NCI-H526 (cell line): ENCODE measurements at places on chromosomes 13 and 19.

DNA sequence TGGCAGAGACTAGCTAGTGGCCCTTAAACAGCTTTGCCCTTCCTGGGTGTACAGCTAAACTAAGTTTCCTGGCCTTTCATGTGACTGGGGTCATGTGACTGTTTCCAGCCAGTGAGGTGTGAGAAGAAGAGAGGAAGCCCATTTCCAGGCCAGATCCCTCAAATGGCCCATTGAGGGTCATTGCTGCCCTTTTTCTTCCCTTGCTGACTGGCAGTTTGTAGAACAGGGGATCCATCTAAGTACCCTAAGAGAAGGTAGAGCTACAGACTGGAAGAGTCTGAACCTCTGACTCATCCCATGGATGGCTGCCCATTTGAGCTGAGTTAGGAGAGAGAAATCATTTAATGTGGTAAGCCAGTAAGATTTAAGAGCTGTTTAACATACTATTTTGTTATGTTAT is 2.8 kb downstream of the SWSAP1 start:
- DNase-seq: no peak

DNA sequence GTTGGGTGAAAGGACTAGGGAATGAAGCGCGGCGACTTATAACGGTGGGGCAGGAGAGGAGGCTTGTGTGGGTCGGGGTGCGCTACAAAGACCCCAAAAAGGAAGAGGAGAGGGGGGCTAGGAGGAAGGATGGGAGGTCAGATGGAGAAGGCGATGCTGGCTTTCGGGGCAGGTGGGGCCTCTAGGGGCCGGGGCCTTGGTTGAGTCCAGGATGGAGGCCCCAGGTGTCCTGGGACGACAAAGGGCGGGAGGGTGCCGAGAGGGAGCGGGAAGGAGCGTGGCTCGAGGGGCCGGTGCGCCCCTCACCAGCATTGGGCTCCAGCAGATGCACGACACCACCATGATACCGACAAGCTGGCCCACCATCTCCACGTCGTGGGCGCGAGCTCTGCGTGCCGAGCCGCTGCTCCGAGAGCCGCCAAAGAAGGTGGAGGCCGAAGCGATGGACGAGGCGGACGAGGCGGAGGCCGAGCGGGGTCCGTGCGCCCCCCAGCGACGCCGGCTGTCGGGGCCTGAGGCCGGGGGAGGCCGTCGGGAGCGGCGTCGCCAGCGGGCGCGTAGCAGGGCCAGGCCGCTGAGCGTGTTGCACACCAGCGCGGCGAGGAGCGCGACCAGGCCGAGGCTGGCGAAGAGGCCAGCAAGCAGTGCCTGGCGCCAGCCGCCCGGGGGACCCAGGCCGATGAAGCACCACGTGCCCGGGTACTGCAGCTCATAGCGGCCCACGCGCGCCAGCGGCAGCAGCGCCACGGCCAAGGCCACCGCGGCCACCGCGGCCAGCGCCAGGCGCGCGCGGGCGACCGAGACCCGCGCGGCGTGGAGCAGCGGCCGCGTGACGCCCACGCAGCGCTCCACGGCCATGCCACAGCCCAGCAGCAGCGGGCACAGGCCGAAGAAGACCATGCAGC is 1.8 kb downstream of the PTGER1 start:
- no peak for DNase-seq

DNA sequence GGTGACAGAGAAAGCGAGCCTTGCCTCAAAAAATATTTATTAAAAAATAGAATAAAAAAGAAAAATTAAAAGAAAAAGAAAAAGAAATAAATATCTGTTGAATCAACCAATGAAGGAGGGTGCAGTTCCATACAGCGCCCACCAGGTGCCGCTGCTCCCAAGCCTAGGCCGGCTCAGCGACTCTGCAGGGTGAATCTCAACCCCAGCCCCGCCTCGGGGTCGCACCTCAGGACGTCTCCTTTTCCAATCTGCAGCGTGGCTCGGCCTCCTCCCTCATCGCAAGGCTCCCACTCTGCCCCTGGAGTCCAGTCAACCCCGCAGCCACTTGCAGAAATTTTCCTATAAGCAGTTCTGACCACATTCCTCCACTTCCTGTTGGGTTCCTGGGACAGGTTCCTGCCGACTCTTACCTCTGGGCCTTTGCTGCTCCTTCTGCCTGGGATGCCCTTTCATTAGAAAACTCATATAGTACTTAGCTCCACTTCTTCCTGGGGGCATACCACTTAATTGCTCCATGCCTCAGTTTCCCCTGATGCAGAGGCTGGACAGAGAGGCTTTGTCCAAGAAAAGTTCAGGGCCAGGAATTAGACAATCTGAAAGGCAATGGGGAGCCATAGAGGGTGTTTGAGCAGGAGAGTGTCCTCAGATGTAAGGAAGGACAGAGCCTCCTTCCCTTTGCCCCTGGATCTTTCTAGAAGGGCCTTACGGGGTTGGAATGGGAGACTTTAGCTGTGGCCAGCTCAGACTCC is 24.3 kb downstream of the NFILZ start:
- DNase-seq: peak; percentile 1

GRCh38 chr13:21018220-21018619 is 43.2 kb downstream of the LATS2 start:
- DNase-seq: no peak

GRCh38 chr13:107138486-107138885 is 570.5 kb upstream of the ARGLU1 start:
- no peak for DNase-seq

DNA sequence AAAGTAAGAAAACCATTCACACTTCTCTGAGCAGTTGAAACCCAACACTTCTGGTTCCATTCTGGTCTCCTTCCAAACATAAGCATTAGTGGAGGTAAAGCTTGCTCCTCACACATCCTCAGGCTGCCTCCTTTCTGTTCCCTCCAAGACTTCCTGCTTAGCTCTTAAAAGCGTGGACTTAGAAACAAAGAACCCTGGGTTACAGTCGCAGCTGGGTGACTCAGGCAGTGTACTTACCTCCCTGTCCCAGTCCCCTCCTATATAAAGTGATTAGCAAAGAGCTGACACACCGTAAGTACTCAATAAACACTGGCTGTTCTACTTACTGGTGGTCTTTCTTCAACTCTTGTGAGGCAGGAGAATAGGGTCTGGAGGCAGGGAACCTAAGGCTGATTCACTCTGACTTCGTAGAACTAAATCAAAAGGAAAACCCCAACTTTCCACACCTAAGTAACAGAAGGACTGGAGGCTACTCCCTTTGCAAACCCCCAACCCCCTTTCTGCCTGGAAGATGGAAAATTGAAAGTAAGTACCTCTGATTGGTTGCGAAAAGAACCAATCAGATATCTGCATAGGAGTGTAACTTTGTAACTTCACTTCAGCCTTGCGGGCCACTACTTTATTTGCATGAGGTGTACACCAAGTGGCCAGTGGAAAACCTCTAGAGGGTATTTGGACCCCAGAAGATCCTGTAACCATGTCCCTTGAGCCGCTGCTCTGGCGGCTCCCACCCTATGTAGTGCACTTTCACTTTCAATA is 165.4 kb downstream of the SUCLA2 start:
- DNase-seq: no peak

GRCh38 chr19:18156841-18157464 is 4.0 kb downstream of the PIK3R2 start:
- DNase-seq: no peak

DNA sequence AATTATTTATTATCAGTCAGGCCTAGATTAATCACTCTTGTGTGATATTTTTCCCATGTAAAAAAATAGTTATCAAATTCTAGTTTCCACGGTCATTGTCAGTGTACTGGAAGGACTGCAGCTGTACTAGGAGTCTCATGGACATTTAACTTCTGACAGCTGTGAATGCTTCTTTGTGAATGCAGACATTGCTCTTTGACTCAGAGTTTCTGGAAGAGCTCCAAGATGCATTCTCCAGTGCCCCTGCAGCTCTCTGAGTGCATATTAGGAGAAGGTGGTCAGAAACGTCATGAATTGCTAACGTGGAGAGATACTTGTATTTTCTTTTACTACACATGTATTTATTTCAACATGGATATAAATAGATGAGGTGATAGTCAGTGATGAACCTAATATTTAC is 9.7 kb upstream of the SLITRK5 start:
- no peak for DNase-seq

- no peak for DNase-seq
These were observed 8.0 kb downstream of the LILRB4 start for GRCh38 chr19:54670576-54671357.

- no peak for DNase-seq
These were observed 274.6 kb downstream of the ITGBL1 start for GRCh38 chr13:101727118-101727517.

GRCh38 chr19:2302319-2303210 is 5.4 kb downstream of the LINGO3 start:
- no peak for DNase-seq

- peak; percentile 37 for DNase-seq
These were observed 47.0 kb upstream of the USPL1 start for GRCh38 chr13:30570691-30571090.

- no peak for DNase-seq
These were observed 226.4 kb downstream of the SUCLA2 start for GRCh38 chr13:47774671-47774994.

DNA sequence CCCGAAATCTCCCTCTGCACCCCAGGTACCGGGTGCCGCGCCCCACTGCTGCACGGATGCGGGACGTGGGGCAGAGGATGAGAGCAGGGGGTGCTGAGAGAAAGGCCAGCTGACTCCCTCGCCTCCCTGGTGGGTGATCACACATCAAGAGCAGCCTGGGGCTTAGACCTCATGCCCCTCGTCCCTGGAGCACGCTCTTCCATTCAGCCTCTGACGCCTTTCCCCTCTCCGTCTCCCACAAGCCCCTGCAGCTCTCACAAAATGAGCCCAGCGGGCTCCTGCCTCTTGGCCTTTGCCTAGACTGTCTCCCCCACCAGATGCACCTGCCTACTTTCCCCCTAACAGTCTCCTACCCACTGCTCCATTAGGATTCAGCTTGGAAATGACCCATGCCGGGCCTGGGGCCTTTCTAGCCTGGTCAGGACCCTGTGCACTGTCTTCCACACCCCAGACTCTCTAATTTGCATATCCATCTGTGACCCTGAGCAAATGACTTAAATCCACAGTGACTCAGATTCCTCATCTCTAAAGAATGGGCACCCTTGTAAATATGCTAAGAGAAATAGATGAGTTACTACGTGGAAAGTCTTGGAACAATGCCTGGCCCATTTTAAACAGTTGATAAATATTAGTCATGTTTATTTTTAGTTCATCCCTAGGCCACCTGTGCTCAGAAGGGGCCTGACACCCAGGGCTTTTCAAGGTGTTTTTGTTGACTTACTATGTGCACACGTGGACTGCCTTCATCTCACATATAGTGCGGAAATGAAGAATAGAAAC is 582 bp upstream of the PTPRH start:
- peak; percentile 43 for DNase-seq

- peak; percentile 20 for DNase-seq
These were observed 3.0 kb downstream of the PPP6R1 start for GRCh38 chr19:55255618-55256423.

- DNase-seq: no peak
These were observed 66.1 kb upstream of the C1QTNF9 start for GRCh38 chr13:24243302-24243701.
